CMK (cell line): ENCODE measurements at places on chromosomes 11 and 22.

DNA sequence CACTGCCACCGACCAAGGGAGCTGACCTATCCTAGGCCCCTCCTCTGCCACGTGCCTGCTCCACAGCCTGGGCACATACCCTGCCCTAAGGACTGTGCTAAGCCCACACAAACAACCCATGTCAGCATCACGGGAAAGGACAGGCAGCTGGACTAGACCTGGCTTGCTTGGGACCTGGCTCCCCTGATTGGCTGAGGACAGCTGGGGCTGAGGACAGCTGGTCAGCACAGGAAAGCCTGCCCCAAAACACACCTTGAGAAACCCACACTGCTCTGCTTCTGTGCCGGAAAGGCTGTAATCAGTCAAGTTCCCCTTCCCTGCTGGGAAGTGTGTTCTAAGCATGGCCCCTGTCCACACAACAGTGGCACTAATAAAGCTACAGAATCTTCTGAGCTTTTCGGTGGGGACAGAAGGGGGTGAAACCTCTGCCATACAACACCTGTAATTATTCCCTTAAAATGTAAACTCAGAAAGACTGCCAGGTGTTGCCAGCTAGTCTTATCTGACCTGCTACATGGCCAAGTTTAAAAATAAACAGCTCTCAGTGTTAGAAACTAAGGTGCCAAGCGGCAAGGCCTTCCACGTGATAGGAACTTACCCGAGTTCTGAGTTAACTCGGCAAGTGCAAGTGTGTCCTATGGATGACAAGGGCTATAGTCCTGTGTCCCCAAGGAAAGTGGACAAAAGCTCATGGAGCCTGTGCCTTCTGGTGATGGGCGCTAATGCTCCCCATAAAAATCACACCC lies 35.7 kb upstream of the ARFGAP3 start:
- no peak for DNase-seq

DNA sequence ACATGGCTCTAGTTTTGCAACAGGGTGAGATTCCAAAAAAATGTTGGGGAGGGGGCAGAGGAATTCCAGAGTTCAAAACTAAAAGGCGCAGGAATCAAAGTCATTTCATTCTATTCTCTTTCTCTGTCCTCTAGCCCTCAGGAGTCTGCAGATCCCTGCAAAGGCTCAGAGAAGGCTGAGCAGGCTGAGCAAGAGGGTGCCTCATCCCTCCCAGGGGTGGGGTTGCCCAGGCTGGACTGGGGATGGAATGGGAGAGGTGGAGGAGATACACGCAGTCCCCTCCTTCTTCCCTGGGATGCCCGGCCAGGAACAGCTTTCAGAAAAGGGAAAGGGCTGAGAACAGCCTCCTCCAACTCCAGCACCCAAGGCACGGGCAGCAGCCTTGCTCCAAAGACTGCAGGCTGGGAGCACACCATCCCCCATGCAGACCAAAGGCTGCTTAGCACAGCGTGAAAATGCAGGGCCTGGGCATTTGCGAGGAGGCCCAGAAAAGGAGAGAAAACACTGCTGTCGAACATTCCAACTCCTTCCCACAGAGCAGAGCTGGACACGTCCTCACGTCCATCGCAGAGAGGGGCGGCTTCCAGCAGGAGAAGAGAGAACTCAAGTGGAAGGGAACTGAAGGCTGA lies 51.8 kb downstream of the MN1 start:
- DNase-seq = no peak

GRCh38 chr11:614623-615503 lies 887 bp downstream of the IRF7 start:
- DNase-seq = no peak

DNA sequence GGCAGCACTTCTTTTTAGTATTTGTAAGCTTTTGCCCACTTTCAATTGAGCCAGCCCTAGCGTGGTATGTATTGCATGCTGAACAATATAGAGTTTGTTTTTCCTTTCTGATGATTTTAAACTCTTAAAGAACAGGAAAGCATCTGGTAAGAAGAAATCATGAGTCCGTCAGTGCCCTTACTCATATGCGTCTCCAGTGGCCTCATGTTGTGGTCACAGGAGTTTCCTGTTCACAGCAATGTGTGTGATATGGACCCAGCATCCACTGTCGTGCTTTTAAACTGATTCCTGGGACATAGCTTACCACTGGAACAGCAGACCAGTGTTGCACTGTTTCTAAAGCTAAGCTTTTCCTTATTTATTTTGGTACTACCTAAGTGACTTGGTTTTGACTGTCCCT lies 40.1 kb downstream of the BID start:
- DNase-seq = peak; percentile 24

DNA sequence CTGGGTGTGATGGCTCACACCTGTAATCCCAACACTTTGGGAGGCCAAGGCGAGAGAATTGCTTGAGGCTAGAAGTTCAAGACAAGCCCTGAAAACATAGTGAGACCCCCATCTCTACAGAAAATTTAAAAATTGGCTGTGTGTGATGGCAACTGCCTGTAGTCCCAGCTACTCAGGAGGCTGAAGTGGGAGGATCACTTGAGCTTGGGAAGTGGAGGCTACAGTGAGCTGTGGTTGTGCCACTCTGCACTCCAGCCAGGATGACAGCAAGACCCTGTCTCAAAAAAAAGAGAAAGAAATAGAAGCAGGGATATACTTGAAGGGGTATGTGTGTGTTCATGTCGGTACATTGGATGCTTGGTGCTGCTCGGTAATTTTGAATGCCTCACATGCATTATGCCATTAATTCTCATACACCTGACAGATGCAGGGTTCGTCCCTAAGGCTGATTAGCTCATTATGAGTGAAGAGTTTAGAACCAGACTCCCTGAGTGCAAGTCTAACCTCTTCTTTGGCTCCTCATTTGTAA lies 14.0 kb downstream of the CRKL start:
- DNase-seq = no peak

DNA sequence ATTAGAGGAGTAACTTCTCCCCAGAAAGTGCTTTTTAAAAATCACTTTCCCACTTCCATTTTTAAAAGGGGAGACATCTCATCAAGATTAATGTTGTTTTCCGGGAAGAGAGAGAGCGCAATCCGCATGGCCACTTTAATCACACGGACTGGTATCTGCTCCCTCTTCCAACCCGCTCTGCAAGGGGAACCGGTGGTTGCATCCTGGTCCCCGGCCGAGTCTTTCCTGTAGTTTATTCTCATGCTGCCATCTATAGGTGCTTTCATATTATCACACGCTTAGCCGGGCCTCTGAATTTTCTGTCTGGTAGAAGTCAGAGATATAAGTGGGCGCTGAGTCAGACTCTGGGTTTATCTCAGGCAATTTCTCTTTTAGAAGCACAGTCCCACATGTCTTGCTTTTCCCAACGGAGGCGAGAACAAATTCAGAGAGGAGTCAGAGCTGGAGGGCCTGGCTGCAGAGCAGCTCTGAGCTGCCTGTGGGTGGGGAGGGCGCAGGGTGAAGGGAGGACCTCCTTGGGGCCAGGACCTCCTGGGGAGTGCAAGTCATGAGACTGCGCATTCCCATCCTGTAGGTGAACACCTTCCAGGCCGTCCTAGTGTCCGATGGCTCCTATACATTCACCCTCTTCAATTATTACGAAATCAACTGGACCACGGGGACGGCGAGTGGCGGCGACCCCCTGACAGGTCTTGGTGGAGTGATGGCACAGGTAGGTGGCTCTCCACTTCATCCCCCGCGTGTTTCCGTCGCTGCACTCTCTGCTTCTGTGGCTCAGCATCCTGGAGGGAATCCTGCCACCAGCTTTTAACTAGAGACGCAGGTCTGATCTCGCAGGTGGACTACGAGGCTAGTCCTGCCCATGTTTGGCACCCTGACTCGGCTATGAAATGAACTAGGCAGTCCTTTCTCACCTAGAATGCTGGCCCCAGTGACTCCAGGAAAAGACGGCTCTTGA lies 11.7 kb downstream of the TECTA start:
- DNase-seq = peak; percentile 17

- DNase-seq = peak; percentile 48
Observed at GRCh38 chr11:47565340-47566148, at the start of gene PTPMT1. TSS of gene PTPMT1 (plus strand) at chr11:47565599. CDS start at chr11:47565623, 24 bp downstream.

DNA sequence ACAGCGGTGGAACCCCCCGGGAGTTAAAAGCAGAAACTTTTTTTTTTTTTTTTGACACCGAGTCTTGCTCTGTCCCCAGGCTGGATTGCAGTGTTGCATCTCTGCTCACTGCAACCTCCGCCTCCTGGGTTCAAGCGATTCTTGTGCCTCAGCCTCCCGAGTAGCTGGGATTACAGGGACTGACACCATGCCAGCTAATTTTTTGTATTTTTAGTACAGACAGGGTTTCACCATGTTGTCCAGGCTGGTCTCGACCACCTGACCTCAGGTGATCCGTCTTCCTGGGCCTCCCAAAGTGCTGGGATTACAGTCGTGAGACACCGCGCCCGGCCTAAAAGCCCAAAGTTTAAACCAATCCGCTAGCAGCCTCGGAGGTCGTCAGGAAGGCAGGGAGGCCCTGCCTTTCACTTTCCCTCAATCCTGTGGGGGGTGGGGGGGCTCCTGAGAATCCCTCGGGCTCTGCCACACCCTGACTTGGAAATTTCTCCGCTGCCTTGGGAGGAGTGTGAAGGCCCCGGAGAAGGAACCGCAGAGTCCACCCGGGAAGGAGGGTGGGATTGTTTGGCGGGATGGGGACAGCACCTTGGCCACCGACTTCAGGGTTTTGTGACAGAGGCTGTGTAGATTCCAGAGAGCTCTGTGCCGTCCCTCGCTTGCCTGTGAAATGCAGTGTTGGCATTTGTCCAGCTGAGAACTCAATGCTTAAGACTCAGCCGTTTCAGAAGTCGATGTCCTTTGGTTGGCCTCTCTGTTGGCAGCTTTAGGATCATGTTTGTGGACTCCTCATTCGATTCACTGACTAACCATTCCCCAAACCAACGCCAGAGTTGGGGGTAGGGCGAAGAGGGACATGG lies 1.0 kb downstream of the ARHGAP8 start:
- DNase-seq = no peak

DNA sequence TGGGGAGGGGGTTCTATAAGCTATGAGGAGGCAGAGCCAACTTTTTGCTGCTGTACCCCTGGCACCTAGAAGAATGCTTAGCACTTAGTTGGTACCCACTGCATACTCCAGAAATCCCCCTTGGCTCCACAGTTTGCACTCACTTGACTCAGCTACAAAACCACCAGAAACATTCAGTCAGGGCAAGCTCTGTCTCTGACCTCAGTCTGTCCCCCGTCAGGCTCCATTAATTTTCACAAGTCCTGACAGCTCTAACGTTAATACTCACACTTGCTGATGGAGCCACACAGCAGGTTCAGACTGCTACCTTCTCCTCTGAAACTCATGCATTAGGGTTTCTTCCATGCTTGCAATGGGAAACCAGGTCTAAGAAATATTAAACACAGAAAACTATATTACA lies 81.7 kb downstream of the MPPED2 start:
- no peak for DNase-seq

DNA sequence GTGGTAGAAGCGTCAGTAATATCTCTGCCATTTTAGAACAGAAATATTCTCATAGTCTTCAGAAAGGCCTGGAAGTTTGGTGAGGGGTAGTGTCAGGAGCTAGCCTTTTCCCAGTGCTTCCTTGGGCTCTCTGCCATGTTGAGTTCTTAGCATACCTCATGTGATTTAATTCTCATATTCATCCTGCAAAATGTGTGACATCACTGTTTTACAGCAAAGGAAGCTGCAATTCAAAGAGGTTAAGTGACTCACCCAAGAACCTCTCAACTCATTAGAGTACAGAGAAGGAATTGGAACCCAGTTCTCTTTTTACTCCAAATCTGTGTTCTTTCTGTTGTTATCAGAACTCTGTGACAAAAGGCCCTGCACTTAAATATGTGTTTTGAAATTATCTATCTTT lies 72.1 kb downstream of the RNF169 start:
- no peak for DNase-seq

DNA sequence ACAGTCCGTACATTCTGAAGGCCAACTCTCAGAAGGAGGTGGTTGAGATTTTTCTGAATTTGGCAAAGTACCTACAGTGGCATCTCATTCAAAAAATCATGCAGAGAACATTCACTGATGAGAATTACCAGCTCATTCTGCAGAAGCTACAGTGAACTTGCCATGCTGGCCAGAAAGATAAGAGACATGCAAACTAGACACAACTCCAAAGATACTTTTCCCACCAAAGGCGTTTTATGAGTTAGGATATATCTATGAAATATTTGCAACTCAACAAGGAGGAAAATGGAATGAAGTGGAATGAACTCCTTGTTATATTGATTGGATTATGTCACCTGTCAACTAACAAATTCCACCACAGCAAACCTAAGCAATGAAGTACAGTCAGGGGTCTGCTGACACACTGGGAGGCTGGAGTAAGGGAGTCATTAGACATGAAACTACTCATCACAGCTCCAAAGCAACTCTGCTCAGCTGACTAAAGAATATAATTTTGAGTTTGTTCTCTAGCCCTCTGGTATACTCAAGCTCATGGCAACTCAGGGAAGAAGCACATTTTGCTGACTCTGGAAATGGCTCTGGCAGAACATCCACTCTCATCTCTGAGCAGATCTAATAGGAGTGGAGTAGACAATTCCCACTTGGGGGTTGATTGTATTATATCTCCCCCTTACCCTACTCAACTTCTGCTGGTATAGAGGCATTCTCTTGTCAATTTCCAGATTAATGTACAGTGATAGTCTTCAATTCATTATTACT lies 22.9 kb downstream of the MAML2 start:
- no peak for DNase-seq

GRCh38 chr11:36146437-36146836 lies 142.8 kb downstream of the COMMD9 start:
- DNase-seq = no peak

- DNase-seq = no peak
Observed at GRCh38 chr11:17021511-17021910, 7.3 kb upstream of the PLEKHA7 start.

DNA sequence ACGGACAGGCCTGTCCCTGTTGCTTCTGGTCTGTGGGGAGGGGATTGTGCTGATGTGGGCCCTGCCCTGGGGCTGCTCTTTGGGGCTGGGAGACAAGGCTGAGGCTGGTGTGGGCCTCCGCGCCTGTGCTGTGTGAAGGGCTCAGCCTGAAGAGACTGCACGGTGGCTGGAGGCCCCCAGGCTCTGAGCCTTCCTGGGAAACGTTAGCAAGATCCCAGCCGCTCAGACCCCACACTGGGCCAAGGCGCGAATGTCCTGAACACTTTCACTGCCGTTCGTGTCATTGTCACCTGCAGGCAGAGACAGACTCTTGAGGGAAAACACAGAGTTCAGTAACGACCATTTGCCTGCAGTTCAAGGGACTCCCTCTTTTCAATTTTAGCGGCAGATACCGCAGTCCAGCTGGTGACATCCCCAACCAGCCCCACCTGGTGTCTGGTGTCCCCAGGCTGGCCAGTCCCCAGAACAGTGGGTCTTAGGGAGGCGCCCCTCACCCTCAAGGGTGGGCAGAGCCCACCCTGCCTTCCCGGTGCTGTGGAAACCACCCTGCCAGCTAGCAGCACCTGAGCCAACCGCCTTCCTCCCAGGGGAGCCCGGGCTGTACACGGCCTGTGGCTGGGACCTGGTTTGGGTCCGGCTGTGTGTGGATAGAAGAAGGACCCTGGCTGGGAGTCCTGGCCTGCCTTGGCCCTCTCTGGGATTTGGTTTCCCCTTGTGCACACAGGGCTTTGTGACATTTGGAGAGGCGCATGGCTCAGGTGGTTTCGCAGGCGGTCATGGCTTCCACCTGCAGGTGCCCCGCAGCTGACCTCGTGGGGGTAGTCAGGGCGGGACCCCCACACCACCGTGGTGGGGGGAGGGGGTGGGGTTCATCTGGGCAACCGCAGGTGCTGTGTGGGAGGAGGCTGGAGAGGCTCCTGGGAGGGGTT lies 5.7 kb downstream of the PANX2 start:
- no peak for DNase-seq
